GM13976 (cell line): ENCODE measurements at places on chromosomes 16 and 17.

GRCh38 chr17:79047291-79047920 lies 23.4 kb downstream of the C1QTNF1 start:
- DNase-seq = no peak

DNA sequence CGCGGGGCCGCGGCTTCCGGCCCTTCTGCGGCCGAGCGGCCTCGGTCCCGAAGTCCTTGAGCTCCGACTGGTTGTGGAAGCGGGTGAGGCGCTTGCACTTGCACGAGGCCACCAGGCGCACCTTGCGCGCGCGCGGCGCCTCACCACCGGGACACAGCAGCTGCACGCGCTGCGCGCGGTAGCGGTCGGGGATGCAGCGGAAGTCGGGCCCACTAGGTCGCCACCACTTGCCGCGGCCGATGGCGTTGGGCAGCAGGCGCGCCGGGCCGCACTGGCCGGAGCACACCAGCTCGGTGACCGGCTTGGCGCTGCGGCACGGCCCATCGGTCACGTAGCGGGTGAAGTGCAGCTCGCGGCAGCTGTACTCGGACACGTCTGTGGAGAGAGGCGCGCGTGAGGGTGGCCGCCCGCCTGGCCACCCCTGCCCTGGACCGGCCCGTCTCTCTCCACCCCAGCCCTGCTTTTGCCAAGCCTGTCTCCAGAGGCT lies 3.2 kb downstream of the SOST start:
- peak; percentile 51 for DNase-seq

DNA sequence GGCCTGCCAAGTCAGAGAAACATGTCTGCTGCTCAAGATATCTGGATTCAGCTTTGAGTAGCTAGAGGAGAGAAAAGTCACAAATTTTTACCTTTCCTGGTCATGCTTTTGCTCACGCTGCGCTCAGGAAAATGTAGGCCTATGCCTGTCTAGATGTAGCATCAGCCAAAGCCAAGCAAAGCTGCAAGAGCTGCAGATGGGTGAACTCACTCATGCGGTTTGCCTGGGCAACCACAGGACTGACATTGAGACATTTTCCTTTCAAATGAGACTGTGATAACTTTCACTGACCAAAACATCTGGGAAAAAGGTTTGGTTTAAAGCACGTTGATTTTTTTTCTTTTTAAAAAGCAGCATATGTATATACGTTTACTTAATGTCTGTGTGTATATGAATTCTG lies 34.0 kb upstream of the NAGLU start:
- DNase-seq = no peak

- no peak for DNase-seq
Observed at GRCh38 chr17:83107656-83108048, 28.2 kb downstream of the METRNL start.

- DNase-seq = no peak
Observed at GRCh38 chr17:72270273-72270924, 149.6 kb downstream of the SOX9 start.

GRCh38 chr16:56269811-56270684 lies 78.8 kb downstream of the GNAO1 start:
- no peak for DNase-seq

- DNase-seq = no peak
Observed at GRCh38 chr16:25184771-25185170, 32.0 kb upstream of the AQP8 start.
